NCI-H187 treated with DMSO at 0.1 percent for 48 hours (cell line): ENCODE measurements at places on chromosomes 16 and 17.

- no peak for DNase-seq
Measured at GRCh38 chr16:8585857-8586256, 4.5 kb downstream of the TMEM114 start.

- DNase-seq = no peak
Measured at GRCh38 chr17:82242698-82242976, 13.8 kb downstream of the SLC16A3 start.

DNA sequence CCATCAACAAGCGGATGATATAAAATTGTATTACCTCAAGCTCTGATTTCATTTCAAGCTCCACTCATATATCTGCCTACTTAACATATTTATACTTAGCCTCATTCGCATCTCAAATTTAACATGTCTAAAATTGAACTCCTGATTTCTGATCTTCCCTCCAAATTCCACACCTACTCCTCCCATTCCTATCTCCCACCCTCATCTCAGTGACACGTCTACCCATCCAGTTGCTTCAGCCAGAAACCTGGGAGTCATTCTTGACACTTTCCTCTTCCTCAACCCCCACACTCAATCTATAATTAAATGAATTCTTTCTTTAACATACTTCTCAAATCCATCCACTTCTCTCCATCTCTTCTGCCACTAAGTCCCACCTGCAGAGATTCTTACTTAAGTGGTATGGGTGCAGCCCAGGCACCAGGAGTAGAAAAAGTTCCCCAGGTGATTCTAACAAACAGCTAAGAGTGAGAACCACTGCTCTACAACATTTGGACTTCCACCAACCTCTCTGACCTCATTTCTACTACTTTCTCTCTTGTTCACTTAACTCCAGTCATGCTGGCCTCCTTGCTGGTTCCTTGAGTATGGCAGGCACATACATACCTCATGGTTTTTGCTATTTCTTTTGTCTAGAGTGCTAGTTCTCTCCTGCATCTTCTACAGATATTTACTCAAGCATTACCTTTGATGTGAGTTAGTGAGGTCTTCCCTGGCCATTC is 18.1 kb downstream of the SPOP start:
- DNase-seq = no peak

- DNase-seq = no peak
Measured at GRCh38 chr16:60636117-60636516, 1400.1 kb downstream of the CDH8 start.

DNA sequence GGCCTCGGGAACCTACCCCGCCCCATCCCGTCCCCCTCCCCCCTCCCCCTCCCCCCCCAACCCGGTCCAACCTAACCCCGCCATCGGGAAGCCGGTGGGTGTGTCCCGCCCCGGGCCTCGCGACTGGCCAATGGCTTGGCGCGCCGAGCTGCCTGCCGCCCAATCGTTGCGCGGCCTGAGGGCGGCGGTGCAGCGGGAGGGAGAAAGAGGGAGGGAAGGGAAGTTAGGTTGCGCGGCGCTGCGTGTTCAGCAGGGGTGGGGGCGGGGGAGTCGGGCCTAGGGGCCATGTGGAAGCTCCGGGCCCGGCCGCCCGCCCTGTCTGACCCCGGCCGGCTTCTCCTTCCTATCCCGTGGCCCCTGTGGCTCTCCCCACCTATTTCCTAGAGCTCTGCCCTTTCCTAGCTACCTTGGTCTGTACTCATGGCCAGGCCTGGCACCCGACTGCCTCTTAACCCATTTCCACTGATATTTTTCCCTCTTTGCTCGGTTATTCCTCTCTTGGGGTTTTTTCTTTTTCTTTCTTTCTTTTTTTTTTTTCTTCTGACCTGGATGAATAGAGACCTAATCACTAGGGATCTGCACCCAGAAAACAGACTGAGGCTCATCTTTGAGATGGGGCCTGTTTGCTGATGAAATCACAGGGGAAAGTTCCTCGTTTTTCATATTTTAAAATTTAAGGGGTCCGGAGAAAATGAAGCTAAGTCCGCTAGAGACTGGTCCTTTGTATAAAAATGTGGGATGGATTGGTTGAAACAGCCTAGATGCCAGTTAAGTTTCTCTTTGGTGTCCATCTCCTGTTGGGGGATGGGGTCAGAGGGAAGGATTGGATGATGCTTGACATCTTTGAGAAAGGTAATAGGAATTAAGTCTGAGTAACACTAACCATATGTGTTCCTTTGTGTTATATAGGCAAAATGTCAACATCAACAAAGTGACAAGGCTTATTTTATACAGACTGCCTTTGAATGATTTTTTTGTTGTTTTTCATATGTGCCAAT is 1.1 kb downstream of the KPNB1 start:
- peak; percentile 73 for DNase-seq

DNA sequence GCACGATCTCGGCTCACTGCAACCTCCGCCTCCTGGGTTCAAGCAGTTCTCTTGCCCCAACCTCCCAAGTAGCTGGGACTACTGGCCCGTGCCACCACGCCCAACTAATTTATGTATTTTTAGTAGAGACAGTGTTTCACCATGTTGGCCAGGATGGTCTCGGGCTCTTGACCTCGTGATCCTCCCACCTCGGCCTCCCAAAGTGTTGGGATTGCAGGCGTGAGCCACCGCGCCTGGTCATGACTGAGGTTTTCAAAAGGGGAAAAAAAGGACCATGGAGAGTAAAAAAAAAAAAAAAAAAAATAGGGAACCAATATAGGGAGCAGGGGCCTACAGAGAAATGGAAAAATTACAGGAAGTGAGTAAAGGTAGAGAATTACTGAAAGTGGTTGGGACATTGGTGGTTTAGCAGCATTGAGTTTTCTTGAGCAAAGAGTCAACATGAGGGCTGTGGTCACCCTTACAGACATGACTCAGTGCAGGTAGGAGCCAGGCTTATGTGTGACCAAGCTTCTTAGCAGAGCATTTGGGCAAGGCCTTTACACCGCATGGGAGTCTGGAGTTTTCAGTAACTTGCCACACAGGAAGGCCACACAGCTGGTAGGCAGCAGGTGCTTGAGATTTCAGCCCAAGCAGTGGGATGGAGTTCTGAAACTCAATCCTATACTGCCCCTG is 447.3 kb downstream of the HS3ST3B1 start:
- no peak for DNase-seq
